Cardiac muscle cell (in vitro differentiated cells and primary cell): ENCODE measurements at places on chromosomes 1 and 21. TPM values are rescaled to one million over a fixed set of nuclear protein-coding genes. Genes with fewer than 3 reads are reported as not detected.

KNCN gene
- not detected in 2 replicates for total RNA-seq

CAMSAP2 gene
- total RNA-seq: 16.7 and 22.8 TPM in 2 replicates

DNA sequence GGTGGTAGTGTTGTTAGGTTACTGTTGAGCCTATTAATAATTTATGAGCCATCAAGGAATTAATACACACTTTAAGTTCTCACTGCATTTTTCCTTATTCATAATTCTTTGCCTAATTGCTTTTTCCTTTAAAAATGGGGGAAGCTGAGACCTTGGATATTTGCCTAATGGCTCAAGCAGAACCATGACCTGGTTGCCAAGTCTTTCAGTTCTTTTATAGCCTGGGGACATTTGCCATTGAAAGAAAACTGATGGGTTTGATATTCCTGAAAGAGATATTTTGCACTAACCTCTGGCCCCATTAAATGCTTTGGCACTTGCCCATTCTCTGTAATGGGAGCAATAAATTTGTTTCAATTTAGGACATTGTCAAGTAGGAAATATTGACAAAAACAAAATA lies 18.5 kb upstream of the LRRC53 start:
- H3K4me3 ChIP-seq: no peak overlapping the region
- no peak for DNase-seq
- H3K27me3 ChIP-seq: no peaks in the 10 kb centered on the region
- no peak overlapping the region for H3K27ac ChIP-seq
- no peaks in the 10 kb centered on the region for H3K36me3 ChIP-seq
- H3K4me1 ChIP-seq: no peaks in the 10 kb centered on the region

GRCh38 chr1:15215116-15215515 lies 31.9 kb upstream of the FHAD1 start:
- peak overlapping the region; percentile 80 for H3K27ac ChIP-seq
- H3K4me1 ChIP-seq: peaks cover 39% of the 10 kb centered on the region
- no peak overlapping the region for H3K4me3 ChIP-seq
- H3K36me3 ChIP-seq: peaks cover 14% of the 10 kb centered on the region
- no peaks in the 10 kb centered on the region for H3K27me3 ChIP-seq
- no peak for DNase-seq

- H3K27ac ChIP-seq: no peak overlapping the region
- H3K27me3 ChIP-seq: no peaks in the 10 kb centered on the region
- H3K4me1 ChIP-seq: no peaks in the 10 kb centered on the region
- no peak for DNase-seq
- H3K36me3 ChIP-seq: no peaks in the 10 kb centered on the region
Measured at GRCh38 chr1:31222176-31222575, 17.5 kb downstream of the NKAIN1 start.

DNA sequence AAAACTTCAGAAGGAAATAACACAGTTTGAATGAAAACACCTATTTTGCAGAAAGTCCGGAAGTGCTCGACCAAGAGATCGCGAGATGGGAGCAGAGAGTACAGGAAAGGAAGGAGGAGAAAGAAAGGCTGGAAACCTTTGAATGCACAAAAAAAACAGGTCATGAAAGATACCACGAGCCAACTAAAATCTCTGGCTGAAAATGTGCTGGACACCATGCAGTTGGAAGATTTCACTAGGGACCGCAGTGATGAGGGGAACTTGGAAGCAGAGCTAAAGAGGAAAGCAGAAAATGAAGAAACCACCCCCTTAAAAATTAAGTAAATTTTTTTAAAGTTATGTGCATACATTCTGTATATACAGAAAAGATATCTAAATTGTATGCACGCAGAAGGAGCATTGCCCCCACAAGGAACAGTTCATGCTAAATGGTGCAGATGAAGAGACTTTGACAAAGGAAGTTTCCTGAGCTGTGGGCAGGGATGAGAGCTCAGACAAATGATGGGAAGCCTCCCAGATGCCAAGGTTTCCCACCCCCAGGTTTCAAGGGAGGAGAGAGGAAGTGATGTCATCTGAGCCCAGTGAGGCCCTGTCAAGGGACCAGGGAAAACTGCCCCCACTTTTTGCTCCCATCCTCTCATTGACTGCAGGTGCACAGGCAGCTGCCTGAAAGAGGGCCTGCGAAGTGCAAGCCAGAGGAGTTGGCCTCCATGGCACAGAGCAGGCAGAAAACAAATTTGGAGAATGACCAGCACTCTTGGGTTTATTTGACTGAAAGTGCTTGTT lies 52.5 kb downstream of the ETS2 start:
- no peak overlapping the region for H3K4me3 ChIP-seq
- H3K27ac ChIP-seq: no peak overlapping the region
